NCI-H460 (cell line): ENCODE measurements at places on chromosomes 13 and 19.
A peak's percentile ranks its signal among the peaks of the same experiment; 100 is the strongest.

- no peak for DNase-seq
Observed at GRCh38 chr13:113927661-113928581, 46.0 kb downstream of the C13orf46 start.

DNA sequence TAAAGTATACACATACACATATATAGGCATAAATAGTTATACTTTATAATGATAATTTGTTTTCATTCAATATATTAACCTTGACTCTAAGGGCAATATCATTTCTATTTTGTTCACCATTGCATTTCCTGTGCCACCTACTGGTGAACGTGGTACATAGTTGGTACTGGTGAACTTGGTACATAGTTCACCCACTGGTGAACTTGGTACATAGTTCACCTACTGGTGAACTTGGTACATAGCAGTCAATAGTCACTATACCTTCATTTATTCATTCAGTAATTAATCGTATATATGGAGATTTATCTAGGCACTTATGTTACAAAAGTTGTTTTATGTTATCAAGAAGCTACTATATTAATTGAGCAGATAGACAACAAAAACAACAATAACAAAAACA, 172.6 kb upstream of the ATXN8OS start:
- DNase-seq: no peak

GRCh38 chr19:11038511-11038910, 50.8 kb upstream of the LDLR start:
- DNase-seq: no peak

- no peak for DNase-seq
Observed at GRCh38 chr13:33260168-33261098, 25.1 kb downstream of the STARD13 start.

- no peak for DNase-seq
Observed at GRCh38 chr19:10552510-10553053, 8.9 kb downstream of the ATG4D start.

GRCh38 chr19:1261538-1261797, 7.7 kb upstream of the CIRBP start:
- DNase-seq: no peak

GRCh38 chr13:73603646-73604045, 530.6 kb downstream of the KLF12 start:
- no peak for DNase-seq

- peak; percentile 20 for DNase-seq
Observed at GRCh38 chr13:106566641-106567473, 1.1 kb downstream of the ARGLU1 start.

DNA sequence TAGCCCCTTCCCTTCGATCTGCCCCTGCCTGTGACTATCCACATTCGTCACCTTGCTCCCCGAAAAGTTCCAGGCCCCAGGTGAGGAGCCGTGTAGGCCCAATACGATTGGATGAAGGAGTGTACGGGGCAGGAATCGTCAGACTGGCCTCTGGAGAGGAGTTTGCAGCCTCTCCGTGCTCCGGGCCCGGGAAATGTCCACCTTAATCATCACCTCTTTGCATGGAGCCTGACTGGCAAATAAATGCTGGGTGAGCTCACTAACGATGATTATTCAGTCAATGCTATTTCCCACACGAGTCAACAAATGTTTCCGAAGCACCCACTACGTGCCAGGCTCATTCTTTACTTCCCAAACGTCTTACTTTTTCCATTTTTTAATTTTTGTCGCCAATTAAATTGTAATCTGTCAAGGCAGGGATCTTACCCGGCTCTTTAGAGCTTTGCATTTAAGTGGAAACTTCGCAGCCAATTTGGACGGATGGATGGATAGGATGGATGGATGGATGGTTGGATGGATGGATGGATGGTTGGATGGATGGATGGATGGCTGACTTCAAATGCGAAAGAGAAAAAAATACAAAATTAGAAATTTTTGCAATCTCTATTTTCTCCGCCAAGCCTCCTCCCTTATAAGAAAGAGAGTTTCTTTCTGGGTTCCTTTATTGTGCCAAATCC, 45.8 kb downstream of the TGDS start:
- peak; percentile 36 for DNase-seq

DNA sequence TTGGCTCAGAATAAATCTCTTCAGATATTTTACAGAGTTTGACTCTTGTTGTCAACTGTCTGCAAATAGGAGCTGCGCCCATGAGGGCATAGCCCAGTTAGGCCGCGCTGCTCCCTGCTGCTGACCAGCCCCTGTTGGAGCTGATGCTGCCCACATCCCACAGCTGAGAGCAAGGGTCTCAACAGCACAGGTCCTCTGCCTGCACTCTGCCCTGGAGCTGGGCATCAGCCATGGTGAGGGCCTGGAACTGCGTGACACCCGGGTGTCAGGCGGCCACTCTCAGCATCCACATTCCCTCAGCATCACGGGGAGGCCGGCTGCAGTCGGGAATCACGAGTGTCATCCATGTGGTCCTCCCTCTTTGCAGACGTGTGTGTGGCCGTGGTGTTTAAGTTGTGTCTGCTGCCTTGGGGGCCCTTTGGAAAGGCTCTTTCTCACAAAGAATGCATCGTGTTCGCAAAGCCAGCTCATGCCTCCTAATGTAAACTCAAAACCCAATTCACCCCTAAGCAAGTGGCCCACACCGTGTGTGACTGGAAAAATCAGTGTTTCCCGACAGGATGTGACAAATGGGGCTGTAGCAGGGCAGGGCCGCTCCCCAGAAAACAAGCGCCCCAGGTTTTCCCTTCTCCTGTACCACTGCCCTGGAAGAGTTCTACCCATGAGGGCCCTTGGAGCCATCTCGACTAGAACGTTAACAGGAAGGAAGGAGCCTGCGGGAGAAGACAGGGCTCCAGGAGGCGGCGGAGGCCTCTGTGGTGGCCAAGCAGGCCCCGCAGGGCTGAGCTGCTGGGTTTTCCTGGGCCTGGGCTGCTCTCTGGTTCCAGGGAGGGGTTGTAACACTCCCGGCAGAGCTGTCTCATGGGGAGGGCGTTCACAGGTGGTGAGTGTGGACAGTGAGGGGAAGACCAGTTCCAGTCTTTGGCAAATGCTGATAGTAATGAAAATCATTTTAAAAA, 20.3 kb downstream of the ATP11A start:
- DNase-seq: no peak

DNA sequence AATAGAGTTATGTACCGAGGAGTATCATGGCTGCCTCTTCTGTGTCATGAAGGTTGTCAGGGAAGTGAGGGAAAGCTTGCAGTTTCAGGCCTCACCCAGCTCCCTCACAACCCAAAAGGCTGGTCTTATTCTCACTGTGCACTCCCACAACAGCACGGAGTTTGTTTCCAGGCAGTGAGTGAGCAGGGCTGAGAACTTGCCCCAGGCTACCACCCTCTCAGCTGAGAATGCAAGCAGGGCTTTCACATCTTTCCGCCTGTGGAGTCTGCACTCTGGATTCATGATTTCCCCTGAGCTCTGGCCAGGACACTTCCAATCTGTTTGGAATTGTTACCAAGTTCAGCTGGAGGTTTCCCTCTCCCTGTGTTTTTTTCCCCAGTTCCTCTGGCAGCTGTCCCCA, 2284.7 kb upstream of the PCDH20 start:
- no peak for DNase-seq

- DNase-seq: no peak
Observed at GRCh38 chr13:49347650-49348385, 96.0 kb downstream of the CAB39L start.

DNA sequence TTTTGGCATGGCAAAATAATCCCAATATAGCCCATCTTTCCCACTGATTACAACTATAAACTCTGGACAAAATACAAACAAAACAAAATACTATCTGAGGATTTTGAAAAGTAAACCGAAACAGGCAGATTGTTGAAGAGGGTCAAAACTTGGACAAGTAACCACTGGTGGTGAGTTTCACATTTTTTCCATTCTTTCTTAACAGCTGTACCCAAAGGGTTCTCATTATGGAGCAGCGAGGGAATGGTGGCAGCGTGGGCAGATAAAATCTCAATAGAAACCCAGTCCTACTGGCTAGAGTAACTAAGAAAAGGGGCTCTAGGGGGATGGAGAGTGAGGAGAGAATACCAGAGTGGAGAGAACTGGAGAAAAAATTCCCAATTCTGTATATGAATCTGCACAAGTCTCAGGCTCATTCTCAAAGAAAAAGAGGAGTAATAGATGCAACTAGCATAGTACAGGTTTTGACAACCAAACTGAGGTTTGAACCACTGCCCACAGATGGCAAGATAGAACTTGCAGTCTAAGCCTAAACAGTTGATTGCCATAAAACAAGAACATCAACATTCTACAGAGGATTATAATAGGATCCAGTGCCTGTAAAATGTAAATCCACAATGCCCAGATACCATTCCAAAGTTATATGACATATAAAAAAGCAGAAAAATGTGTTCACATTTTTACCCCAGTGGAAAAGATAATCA, 284.5 kb downstream of the KCNRG start:
- DNase-seq: no peak

GRCh38 chr13:45828256-45828968, 23.1 kb downstream of the SIAH3 start:
- no peak for DNase-seq

GRCh38 chr19:32098968-32099367, 246.4 kb upstream of the ZNF507 start:
- no peak for DNase-seq

GRCh38 chr19:16027528-16027927, 48.8 kb upstream of the TPM4 start:
- DNase-seq: no peak

GRCh38 chr19:40611096-40611495, 9.9 kb downstream of the LTBP4 start:
- no peak for DNase-seq

DNA sequence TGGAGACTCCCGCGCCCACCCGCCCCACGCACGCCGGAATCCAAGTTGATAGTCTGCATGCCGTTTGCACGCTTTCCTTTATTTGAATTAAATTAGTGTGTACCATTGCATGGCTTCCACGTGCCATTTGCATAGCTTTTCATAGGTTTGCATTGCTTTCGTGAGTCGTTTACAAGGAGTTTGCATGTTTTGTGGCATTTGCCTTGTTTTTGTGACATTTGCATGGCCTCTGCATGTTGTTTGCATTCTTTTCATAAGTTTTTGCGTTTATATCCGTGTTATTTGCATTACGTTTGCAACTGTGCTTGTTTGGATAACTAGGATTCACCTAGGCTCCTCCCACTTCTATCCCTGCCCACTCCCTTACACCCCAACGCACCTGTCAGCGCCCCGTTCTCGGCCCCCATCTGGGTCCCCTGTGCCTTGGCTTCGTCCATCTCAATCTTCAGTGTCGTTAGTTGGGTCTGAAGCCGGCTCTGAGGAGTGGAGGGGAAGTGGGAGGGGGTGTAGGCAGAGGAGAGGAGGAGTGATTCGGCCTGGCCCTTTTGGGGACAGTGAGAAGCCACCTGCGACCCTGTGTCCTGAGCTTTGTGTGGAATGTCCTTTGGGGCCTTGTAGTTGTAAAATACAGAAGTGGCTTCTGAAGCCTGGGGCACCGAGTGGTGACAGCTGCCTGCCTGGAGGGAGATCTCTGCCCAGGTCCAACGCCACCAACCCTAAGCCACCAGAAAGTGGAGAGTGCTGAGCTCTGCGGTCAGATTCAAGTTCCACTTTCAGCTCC, 2.4 kb downstream of the CCDC194 start:
- no peak for DNase-seq

- no peak for DNase-seq
Observed at GRCh38 chr19:58538257-58539168, 5.4 kb upstream of the TRIM28 start.

DNA sequence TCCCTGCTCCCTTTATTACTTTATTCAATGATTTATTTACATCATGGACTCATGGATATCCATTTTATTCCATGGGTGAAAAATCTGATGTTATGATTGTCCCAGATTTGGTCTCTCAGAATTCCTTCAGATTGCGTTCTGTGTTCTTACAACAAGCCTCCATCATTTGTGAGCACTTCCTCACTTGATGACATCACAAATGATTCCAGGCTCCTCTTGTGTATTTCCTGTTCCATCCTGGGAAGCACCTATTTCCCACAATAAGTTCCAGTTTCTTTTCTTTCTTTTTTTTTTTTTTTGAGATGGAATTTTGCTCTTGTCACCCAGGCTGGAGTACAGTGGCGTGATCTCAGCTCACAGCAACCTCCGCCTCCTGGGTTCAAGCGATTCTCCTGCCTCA, 6.7 kb downstream of the ACP7 start:
- no peak for DNase-seq

DNA sequence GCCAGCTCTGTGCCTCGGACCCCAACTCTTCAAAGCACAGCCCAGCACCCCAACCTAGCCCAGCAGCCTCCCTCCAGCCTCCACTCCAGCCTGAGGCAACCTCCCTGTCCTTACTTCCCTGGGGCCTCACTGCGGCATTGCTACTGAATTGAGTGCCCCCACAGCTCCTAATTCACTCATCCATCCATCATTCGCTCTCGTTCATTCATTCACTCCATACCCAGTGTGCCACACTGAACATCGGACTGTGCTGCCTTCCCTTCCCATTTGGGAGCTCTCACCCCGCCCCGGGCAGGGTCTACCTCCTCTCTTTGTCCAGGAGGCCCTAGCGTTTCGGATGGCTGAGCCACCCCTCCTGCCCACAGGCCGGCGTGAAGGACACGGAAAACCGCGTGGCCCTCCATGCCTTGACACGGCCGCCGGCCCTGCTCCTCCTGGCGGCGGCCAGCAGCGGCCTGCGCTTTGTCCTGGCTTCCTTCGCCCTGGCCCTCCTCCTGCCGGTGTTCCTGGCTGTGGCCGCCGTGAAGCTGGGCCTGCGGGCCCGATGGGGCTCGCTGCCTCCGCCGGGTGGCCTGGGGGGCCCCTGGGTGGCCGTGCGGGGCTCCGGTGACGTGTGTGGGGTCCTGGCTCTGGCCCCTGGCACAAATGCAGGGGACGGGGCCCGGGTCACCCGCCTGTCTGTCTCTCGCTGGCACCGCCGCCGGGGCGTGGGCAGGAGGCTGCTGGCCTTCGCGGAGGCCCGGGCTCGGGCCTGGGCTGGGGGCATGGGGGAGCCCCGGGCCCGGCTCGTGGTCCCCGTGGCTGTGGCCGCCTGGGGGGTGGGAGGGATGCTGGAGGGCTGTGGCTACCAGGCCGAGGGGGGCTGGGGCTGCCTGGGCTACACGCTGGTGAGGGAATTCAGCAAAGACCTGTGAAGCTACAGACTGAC, 1.3 kb downstream of the NAT14 start:
- DNase-seq: no peak

GRCh38 chr13:33280923-33281322, 4.6 kb downstream of the STARD13 start:
- no peak for DNase-seq

GRCh38 chr19:48508729-48509411, 2.8 kb downstream of the LMTK3 start:
- no peak for DNase-seq

DNA sequence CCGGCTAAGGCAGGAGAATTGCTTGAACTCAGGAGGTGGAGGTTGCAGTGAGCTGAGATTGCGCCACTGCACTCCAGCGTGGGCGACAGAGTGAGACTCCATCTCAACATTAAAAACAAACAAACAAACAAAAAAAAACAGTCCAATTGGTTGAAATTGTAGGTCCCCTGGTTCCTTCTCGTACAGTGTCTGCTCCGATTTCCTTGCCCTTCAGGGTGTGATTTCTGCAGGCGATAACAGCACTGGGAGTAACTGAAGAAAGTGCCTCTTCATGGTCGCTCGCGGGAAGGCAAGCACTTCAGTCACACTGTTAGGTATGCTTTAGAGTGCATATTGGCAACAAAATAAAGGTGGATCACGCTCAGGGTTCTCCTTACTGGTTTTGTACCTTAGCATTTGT, 39.7 kb downstream of the TPT1 start:
- DNase-seq: no peak

GRCh38 chr13:34108410-34108809, 290.5 kb downstream of the RFC3 start:
- DNase-seq: no peak

GRCh38 chr19:56083668-56084067, 37.4 kb downstream of the ZNF787 start:
- DNase-seq: no peak

GRCh38 chr13:94411747-94412146, 67.7 kb downstream of the DCT start:
- DNase-seq: no peak
